Fibroblast of skin of right biceps (primary cell): ENCODE measurements at places on chromosomes 4 and X.

- DNase-seq, result no peak
These were observed 803.5 kb downstream of the NLGN4X start for GRCh38 chrX:5425119-5425518.

GRCh38 chr4:56082829-56083228 is 134.1 kb downstream of the CEP135 start:
- DNase-seq, result no peak

GRCh38 chr4:41262198-41262597 is 5.5 kb downstream of the UCHL1 start:
- DNase-seq, result no peak

GRCh38 chrX:13933352-13933751 is 96.3 kb downstream of the GEMIN8 start:
- no peak for DNase-seq

DNA sequence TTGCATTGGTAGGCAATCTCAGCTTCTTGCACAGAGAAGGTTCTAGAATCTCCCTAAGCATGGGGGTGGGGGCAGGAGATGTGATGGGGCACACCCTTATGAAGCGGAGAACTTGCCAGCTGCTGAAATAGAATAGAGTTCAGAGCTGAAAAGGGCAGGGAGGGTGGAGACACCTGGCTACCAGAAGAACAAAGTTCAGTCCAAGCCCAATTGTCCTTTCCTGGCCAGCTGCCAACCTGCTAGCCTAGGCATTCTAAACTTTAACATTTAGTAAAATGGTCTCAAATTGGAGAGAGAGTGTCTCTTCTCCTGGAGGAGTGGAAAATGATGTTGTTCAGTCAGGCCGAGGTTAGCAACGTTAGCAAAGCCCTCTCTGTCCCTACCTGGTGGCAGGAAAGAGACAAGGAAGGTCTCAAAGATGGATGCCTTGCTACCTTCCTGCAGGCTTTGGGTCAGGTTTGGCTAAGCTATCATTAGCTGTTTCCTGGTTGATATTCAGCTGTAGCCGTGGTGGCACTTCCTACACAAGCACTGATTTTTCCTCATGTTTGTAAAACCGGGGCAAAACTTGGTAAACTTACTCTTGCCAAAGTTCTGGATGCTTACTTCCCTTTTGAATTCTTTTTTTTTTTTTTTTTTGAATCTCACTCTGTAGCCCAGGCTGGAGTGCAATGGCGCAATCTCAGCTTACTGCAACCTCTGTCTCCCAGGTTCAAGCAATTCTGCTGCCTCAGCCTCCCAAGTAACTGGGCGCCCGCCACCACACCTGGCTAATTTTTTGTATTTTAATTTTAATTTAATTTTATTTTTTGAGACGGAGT is 34.7 kb upstream of the NYX start:
- DNase-seq, result no peak

- peak; percentile 4 for DNase-seq
These were observed 4.8 kb upstream of the DAPP1 start for GRCh38 chr4:99811850-99812249.

- peak; percentile 11 for DNase-seq
These were observed 3.1 kb downstream of the SLITRK4 start for GRCh38 chrX:143632625-143633410.

GRCh38 chrX:9023293-9023692 is 10.6 kb downstream of the FAM9B start:
- DNase-seq, result no peak

DNA sequence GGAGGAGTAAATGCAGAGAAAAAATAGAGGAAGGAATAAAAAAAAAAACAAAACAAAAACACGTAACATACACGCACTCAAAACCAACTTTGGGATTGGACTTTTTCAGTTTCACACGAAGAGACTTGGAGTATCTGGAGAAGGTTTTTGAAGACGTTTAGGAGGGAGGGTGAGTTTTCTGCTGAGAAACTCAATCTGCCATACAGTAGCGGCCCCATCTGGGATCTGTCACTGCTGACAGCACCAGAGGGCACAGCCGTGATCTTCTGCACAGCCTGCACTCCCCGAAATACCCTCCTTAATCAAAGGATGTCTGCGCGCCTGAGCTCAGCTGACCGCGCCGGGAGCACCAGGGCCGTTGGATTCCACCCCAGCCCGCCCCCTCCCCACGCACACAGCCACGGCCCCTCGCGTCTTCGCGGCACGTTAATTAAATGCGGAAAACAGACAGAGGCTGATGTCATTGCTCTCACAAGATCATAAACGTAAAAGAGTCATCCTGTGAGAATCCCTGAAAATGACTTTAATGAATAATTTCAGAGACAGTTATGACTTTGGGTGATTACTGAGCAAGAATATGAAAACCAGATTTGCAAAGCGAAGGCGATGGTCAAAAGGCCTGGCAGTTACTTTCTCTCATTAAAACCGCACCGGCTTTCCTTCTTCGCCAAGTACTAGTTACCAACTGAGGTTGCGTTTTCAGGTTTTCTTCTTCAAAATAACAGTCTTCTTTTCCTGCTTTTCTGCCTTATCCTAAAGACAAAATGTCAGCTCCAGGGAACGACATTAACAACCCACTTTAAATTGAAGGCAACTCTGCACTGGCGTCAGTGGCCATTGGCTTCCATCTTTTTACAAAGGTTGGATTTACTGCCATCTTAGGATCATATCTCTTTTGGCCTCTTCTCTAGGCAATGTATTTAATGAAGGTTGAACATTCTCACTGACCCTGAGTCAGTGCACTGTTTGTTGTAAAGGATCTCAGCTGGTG is 10.6 kb downstream of the HAND2 start:
- peak; percentile 28 for DNase-seq

GRCh38 chrX:11632732-11633131 is 33.0 kb downstream of the ARHGAP6 start:
- DNase-seq, result no peak
